ENCODE measurements at places on chromosomes 4 and X.

- DNase-seq, result no peak
These were observed 140.5 kb upstream of the ZIC3 start for GRCh38 chrX:137425273-137425902.

GRCh38 chrX:18297251-18297650 lies 57.2 kb downstream of the SCML2 start:
- no peak for DNase-seq

DNA sequence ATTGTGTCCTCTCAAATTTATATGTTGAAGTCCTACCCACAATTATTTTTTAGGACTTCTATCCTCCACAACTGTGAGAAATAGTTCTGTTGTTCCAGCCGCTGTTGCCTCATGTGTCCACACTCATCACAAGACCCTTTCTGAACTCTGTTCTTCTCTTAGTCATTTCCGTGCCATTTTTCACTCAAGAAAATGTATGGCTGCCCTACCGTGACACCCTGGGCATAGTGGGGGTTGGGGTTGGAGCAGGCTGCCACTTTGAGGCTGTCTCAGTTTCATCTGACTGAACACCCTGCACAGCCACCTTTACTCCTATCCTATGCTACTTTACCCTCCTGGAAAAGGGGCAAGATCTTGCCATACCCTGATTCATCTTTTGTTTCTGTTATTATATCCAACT lies 319.1 kb downstream of the TENM3 start:
- DNase-seq, result no peak

- no peak for DNase-seq
These were observed 69.0 kb upstream of the IQCM start for GRCh38 chr4:149884529-149885181.

Data from globus pallidus (tissue), 1 donor.